Midbrain (tissue), 1 donor: ENCODE measurements at places on chromosomes 11 and 22.

GRCh38 chr11:112882494-112883381 lies 78.5 kb upstream of the NCAM1 start:
- DNase-seq: no peak

DNA sequence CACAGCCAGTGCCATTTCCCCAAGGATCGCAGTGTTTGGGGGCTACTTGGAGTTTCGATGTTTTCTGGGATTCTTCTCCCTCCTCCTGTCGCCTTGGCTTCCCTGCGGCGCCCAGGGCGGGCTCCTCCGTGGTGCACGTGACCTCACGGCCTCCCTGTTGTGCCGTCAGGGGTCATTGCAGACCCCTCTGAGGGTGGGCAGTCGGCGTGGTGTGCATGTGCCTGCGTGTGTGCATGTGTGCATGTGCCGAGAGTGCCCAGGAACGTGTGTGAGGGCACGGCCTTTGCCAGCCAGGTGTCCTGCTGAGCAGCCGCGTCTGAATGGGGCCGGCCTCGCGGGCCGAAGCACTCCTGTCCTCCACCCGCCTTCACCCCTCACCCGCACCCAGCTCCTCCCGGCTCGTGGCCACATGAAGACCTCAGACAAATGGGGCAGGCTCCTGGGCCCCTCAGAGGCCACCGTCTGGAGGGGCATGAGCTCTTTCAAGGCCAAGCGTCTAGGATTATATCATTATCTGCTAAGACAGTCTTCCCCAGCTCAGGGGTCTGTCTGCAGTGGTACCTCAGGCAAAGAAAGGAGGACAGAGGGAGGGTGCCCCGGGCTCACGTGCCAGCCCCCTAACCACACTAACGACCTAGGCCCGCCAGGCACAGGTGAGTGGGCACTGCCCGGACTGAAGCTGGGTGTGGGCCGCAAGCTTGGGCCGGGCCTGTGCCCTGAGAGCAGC lies 9.4 kb upstream of the MRPL23 start:
- DNase-seq: no peak

DNA sequence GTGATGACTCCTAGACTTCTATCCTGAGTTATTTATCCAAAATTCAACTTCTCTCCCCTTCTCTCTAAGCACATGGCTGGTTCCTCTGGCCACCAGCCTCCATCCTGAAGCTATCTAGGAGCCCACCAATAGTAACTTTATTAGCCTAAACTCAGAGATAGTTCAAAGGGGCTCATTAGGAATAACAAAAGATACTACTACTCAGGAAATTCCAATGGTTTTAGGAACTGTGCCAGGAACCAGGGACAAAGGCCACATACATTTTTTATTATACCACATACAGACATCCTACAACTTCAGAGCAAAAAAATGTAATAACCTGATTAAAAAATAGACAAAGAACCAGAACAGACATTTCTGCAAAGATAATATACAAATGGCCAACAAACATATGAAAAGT lies 27.9 kb downstream of the SLC25A17 start:
- no peak for DNase-seq

DNA sequence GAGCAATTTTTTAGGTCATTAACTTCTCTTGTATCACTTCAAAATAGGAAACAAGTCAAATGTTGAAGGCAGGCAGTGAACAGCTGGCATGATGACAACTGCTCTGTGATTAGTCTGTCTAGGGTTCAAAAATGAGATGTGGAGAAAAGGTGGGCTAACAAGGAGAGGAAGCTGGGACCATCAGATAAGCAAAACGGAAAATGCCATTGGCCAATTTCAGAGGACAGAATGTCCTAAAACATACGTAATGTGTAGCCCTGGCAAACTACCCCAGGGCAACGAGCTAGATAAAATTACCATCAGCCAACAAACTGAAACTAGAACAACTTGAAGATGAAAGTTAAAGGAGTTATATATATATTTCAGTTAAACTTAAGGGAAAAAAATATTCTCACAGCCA lies 93.2 kb downstream of the RELT start:
- no peak for DNase-seq

- DNase-seq: no peak
These were observed 52.9 kb downstream of the C11orf58 start for GRCh38 chr11:16791191-16791961.

GRCh38 chr11:28146123-28146751 lies 38.0 kb downstream of the METTL15 start:
- no peak for DNase-seq
